ENCODE measurements at places on chromosomes 11 and 22.

DNA sequence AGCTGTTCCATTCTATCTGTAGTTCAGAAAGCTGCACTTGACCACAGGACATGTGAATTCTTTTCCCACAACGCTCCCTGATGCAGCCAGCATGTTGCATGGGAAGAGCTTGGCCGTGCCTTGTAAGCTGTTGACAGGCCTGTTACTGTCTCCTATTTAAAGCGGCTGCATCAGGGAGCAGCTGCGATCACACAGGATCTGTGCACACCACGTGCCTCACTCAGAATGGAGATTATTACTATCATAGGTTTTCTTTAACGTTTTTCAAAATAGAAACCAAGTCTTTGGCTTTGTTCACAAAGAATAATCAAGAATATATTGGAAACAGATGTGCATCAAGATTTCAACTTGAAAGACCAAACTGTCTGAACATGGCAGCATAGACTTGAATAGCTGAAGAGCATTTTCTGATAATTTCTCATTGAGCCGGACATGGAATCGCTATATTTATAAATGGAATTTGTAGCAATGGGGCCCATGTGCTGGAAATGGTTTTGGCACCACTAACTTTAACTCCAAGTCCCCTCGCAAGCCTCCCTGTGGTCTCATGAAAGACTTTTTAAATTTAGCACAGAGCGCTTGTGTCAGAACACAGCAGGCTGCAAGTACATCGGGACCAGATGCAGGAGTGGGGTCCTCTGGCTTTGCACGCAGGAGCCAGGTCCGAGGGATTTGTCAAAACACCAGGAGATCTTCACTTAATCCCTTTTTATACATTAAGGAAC is 40.8 kb upstream of the MYO18B start:
- DNase-seq, result peak; percentile 78

GRCh38 chr11:77779935-77780334 is 40.6 kb downstream of the RSF1 start:
- peak; percentile 56 for DNase-seq

DNA sequence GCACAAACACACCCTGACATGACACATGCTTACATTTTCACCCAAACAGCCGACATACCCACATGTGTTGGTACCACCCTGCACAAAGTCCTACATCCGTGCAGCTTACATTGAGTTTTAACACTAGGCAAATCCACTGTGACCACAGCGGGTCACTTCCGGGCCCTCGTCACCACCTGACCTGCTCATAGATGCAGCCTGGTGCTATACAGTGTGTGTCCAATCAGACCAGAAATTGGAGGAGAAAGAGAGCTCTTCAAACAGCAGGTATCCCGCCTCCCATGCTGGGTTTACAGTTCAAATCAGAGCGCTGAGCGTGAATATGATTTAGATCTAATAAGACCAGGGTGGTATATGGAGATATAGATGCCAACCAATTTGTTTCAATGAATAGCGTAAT is 35.4 kb downstream of the PHF21B start:
- no peak for DNase-seq

DNA sequence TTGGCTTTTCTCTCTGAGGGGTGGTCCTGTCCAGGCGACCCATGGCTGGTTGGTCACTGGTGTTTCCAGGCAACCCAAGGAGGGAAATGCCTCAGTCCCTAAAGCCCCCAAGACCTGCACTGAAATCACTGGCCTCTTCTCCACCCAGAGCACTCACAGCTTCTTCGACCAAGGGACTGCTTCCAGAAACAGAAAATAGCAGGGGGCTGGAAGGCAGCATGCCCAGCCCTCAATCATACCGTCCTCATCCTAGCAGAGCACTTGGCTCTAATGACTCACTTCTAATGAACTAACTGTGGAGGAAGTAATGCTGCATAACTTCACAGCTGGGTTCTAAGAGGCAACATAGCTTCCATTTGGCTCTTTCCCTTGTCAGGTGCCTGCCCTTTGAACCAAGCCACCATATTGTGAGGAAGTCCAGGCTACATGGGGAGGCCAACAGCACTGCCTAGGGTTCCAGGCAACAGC is 27.6 kb downstream of the DKK3 start:
- no peak for DNase-seq

- no peak for DNase-seq
Observed at GRCh38 chr11:70575396-70576060, 177.2 kb downstream of the CTTN start.

DNA sequence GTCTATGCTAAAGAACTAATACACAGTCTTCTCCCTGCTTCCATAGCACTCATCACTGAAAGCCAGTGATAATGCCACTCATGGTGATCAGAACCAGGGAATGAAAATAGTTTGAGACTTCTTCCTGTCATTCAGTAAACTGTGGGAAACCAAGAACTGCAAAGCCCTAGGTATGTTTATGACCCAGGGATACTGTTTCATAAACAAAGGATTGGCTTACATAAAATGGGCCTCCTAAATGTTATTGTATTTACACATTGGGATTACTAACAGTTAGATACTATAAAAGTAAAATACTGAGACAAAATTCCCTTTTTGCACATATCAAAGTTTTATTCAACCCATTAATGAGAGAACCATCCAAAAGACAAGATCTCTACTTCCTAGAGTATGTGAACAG is 21.3 kb upstream of the CWF19L2 start:
- DNase-seq, result no peak

DNA sequence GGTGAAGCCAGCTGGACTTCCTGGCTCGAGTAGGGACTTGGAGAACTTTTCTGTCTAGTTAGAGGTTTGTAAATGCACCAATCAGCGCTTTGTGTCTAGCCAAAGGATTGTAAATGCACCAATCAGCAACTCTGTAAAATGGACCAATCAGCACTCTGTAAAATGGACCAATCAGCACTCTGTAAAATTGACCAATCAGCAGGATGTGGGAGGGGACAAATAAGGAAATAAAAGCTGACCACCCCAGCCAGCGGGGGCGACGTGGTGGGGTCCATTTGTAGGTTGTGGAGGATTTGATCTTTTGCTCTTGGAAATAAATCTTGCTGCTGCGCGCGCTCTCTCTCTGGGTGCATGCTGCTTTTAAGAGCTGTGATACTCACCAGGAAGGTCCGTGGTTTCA is 202.9 kb downstream of the MIAT start:
- DNase-seq, result no peak

DNA sequence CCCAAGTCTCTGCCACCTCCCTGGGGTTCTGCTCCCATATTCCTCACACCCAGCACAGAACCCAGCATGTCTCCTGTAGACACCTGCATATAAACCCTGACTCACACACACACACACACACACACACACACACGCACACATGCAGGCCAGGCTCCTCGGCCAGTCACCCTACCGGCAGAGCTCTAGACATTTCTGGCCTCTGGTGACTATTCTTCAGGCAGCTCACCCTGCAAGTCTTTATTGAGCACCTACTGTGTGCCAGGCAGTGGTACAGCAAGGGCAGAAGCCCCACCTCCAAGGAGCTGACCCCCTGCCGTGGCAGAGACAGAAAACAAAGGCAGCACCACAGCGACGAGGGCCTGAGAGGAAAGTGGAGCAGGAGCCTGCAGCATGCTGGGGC is 50.3 kb downstream of the CDKN1C start:
- DNase-seq, result no peak

GRCh38 chr11:13972043-13972910 is 9.8 kb downstream of the SPON1 start:
- peak; percentile 80 for DNase-seq

DNA sequence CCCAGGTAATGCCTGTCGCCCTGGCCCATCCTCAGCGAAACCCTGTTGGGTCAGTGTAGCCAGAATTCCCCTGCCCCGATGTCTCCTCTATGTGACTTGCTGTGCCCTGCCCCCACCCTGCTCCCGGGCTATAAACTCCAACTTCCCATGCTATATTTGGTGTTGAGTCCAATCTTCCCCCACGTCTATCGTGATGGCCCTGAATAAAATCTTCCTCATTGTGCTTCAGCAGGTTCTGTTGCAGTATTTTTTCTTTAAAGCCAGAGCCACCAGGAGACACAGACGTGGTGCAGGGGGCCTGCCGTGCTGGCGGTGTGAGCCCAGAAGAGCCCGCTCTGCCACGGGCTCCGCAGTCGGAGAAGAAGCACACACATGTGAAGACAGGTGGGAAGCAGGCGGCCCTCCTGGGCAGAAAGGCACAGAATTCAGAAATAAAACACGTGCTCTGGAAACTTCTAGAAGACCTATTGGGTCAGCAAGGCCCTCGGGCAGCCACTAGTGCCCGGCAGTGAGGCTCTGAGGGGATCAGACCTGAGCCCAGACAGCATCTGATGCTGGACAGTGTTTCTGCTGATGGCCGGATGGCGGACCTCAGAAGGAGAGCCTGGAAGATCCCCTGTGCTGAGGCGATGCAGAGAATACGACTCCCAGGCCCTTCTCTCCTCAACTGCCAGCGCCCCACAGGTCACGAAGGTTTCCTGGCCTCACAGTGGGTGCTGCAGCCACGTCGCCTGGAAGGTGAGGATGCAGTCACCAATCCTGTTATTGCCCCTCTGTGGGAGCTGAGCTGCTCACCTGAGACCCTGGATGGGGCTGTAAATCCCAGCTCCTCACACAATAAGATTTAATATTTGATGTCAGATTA is 501.9 kb downstream of the BRD1 start:
- no peak for DNase-seq

GRCh38 chr22:20444325-20444724 is 6.7 kb upstream of the SCARF2 start:
- no peak for DNase-seq

- DNase-seq, result no peak
Observed at GRCh38 chr11:14861680-14862079, 30.4 kb downstream of the CYP2R1 start.

DNA sequence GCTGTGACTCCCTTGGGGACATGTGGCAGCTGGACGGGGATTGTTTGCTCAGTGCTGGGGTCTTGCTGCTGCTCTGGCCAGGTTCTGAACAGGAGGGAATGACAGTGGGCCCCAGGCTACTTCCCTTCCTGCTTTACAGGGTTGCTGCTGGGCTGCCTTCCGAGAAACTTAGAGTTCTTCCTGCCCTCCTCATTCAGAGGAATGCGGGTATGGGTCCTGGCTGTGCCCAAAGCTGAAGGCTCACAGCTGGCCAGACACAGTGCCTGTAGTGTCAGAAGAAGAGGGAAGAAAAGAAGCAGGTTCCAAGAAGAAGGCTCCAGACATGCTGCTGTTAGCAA is 108.3 kb upstream of the PARVA start:
- no peak for DNase-seq

DNA sequence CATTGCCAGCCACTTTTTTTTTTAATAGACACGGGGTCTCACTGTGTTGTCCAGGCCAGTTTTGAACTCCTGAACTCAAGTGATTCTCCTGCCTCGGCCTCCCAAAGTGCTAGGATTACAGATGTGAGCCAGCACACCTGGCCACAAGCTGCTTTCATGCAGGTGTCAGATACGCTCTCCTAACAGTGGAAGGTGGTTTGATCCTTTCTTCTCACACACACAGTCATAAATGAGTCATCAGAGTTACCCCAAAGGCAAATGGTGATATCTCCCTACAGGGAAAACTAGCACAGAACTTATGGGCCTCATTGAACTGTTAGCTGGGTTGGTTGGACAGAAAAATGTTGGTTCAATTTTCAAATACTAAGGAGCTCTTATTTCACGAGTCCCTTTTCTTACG is 38.2 kb upstream of the UBASH3B start:
- DNase-seq, result no peak

DNA sequence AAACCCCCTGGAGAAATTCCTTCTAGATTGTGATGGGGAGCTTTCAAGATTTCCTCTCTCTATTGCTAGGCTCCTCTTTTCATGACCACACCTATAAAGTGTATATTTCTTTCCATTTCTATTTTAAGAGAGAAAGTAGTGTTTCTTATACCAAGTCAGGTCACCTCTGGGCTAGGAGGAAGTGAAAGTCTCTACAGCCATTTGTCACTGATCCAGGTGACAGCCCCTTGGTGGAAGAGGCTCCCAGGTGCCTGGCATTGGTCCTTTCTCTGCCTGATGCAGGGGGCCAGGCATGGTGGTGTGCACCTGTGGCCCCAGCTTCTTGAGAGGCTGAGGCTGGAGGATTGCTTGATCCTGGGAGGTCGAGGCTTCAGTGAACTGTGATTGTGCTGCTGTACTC is 64.7 kb downstream of the DHCR7 start:
- no peak for DNase-seq

DNA sequence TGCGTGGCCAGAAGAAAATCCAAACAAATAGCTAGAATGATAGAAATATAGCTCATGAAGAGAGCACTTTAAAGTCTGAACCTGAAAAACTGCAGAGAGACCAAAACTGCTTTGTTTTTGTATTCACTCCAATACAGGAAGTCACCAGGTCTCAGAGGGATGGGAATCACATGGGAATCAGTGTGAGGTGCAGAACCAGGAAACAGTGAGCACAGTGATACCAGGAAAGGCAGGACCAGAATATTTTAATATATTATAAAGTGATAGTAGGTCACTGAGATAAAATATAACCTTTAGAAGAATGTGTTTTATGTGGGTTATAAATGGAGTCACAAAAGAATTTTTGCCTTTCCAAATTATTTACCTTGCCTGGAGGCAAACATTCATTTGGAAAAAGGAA is 277.3 kb downstream of the CASP12 start:
- no peak for DNase-seq

DNA sequence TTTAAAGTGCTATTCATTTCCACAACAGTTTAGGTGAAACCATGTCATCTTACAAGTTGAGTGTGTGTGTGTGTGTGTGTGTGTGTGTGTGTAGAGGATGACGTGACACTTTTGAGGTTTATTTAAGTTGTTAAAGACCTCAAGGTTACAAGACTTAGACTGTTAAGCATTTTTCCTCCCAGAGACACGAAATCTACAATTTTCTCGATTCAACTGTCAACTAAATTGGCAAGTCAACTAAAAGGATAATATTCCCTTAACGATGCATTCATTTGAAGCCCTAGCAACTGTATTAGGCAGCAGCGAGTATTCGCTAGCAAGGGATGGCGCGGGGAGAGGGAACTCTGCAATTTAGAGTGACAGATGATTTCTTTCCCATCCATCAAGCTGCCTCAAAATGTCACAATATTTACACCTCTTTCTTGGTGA is 17.6 kb upstream of the BDNF start:
- peak; percentile 43 for DNase-seq

GRCh38 chr22:36756746-36757655 is 18.9 kb downstream of the IFT27 start:
- no peak for DNase-seq

GRCh38 chr11:104291646-104292045 is 127.7 kb upstream of the PDGFD start:
- peak; percentile 5 for DNase-seq

- no peak for DNase-seq
Observed at GRCh38 chr22:26041931-26042330, 127.3 kb upstream of the SEZ6L start.

- DNase-seq, result no peak
Observed at GRCh38 chr11:8586184-8586583, 7.8 kb downstream of the STK33 start.

DNA sequence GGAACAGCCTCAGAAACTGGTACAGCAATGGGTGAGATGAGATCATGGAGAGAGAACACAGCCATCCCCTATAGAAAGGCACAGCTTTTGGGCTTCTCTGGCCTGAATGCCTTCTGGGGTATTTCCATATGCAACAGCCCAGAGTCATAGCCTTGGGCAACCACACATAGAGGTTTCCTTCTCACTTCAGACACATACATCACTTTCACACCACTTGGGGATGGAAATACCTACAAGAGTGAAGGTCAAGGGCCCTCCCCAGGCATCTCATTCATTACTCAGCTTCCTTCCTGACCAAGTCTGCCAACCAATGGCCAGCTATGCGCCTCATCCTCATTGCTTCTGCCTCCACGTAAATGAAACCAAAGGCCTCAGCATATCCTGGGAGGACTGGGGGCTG is 17.7 kb upstream of the OLFML1 start:
- DNase-seq, result no peak

All from fibroblast of the aortic adventitia (primary cell).